Breast epithelium (tissue), 4 donors: ENCODE measurements at places on chromosomes 7 and 10. TPM values are rescaled to one million over a fixed set of nuclear protein-coding genes. Genes with fewer than 3 reads are reported as not detected.
A peak's percentile ranks its signal among the peaks of the same experiment; 100 is the strongest.

The LRRC17 gene
- total RNA-seq: 1.4 TPM

The MMRN2 gene
- total RNA-seq: 23.0 TPM

The OPN1SW gene
- not detected for total RNA-seq

- H3K36me3 ChIP-seq: no peaks in the 10 kb centered on the region
- H3K4me1 ChIP-seq: no peaks in the 10 kb centered on the region
- no peak for DNase-seq
- H3K27me3 ChIP-seq: no peaks in the 10 kb centered on the region
- no peak overlapping the region for H3K4me3 ChIP-seq
- H3K27ac ChIP-seq: no peak overlapping the region
Observed at GRCh38 chr7:147276783-147277370, 1160.3 kb downstream of the CNTNAP2 start.

- H3K27me3 ChIP-seq: no peaks in the 10 kb centered on the region
- peak within 1 kb of the TSS; percentile 89 for H3K4me3 ChIP-seq
- peak; percentile 99 for DNase-seq
- H3K36me3 ChIP-seq: no peaks in the 10 kb centered on the region
- H3K4me1 ChIP-seq: peaks cover 4% of the 10 kb centered on the region
Observed at GRCh38 chr10:73997787-73998622, at the start of gene VCL. VCL (plus strand) TSS chr10:73998116; CDS start chr10:73998208, 92 bp downstream.

DNA sequence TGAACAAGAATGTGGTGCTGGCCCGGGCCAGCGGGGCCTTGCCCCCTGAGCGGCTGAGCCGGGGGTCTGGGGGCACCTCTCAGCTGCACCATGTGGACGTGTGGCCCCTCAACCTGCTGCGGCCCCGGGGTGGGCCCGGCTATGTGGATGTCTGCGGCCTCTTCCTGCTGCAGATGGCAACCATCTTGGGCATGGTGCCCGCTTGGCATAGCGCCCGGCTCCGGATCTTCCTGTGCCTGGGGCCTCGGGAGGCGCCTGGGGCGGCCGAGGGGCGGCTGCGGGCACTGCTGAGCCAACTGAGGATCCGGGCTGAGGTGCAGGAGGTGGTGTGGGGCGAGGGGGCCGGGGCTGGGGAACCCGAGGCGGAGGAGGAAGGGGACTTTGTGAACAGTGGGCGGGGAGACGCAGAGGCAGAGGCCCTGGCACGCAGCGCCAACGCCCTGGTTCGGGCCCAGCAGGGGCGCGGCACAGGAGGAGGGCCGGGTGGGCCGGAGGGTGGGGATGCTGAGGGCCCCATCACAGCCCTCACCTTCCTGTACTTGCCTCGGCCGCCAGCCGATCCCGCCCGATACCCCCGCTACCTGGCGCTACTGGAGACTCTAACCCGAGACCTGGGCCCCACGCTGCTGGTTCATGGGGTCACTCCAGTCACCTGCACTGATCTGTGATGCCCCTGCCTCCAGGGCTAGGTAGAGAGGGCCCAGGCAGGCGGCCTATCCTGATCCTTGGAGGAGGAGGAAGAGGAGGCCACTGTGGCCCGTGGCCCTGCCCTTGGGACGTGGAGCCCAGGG, 1.1 kb upstream of the TRIP6 start:
- H3K4me1 ChIP-seq: peaks cover 12% of the 10 kb centered on the region
- H3K27me3 ChIP-seq: no peaks in the 10 kb centered on the region
- DNase-seq: peak; percentile 89

DNA sequence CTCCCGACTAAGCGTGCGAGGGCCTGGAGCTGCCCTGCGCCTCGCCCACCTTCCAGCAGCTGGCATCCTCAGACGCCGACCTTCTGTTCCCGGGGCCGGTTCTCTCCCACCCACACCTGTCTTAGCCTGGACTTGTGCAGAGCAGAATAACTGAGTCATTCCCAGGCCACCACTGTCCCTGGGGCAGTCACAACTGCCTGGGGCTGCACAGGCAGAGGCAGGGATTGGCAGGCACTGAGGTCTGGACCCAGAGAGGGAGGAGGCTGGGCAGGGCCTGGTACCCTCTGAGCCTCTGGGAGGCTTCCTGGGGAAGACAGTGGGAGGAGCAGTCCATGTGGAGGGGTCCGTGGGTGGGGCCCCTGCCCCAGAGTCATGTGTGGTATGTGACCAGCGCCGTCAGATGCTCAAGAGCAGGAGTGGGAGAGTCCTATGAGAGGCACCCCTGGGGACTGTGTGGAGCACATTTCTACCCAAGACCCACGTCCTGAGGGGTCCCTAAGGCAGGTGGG, 74.3 kb downstream of the NKX6-2 start:
- H3K27me3 ChIP-seq: no peaks in the 10 kb centered on the region
- H3K36me3 ChIP-seq: no peaks in the 10 kb centered on the region
- DNase-seq: no peak
- no peaks in the 10 kb centered on the region for H3K4me1 ChIP-seq
- H3K27ac ChIP-seq: no peak overlapping the region
- H3K4me3 ChIP-seq: no peak overlapping the region

GRCh38 chr10:92619368-92619767, 26.4 kb downstream of the KIF11 start:
- no peak overlapping the region for H3K4me3 ChIP-seq
- no peak overlapping the region for H3K27ac ChIP-seq
- no peak for DNase-seq
- no peaks in the 10 kb centered on the region for H3K27me3 ChIP-seq

- H3K4me3 ChIP-seq: no peak overlapping the region
- no peaks in the 10 kb centered on the region for H3K4me1 ChIP-seq
- no peak for DNase-seq
Observed at GRCh38 chr10:3955493-3955892, 170.5 kb upstream of the KLF6 start.
